ENCODE measurements at places on chromosomes 6 and 20.

DNA sequence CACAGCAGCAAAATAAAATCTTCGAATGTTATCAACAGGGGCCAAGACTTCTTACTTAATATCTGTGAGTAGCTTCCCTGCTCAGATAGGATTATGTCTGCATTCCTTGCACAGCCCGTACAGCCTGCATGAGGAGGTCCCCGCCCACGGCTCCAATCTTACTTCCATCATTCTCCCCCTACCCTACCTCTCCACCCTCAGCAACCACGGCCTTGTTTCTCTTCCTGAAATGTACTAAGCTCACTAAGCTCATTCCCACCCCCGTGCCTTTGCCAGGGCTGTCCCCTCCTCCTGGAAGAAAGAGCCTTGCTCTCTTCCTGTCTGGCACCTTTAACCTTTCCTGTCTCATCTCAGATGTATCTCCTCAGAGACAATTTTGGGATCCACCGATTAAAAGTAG lies 120.4 kb downstream of the BCAS1 start:
- DNase-seq: no peak

- no peak for DNase-seq
These were observed 27.4 kb downstream of the FOXF2 start for GRCh38 chr6:1416820-1417219.

GRCh38 chr6:137167702-137168377 lies 5.6 kb downstream of the IL22RA2 start:
- DNase-seq: peak; percentile 13

GRCh38 chr20:49444553-49444990 lies 37.9 kb downstream of the KCNB1 start:
- no peak for DNase-seq

GRCh38 chr6:169895926-169896761 lies 144.7 kb downstream of the ERMARD start:
- DNase-seq: no peak

- no peak for DNase-seq
These were observed 120.0 kb downstream of the UTRN start for GRCh38 chr6:144405163-144405562.

DNA sequence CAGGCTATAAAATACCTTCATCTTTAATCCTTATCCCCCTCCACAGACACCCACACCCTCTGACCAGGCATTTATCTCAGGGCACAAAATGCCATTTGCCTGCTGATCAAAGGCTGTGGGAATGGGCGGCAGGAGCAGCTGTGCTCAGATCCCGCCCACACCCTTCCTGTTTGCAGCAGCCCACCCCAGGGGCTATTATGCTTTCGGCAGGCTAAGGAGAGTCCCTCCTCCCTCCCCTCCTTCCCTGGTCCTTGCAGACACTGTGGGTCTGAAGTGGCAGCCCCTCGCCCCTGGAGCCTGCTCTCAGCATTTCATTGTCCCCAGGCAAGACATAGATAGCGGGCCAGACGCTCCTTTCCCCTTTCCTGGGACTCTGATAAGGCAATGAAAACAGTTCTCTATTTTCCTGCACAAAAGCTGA lies 220.8 kb upstream of the HEY2 start:
- DNase-seq: no peak

DNA sequence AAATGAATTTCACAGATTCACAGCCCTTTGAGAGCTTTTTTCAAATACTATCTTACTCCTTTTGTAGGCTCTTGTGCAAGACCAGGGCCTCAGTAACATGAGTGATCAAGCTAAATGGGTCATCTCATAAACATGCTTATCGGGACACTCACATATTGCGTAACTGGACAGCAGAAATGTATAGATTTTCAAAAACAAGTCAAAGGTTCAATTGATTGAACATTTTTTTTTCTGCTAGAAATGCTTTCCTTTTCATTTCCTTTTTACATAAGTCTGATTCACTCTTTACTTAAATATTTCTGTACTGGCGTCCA lies 8.7 kb upstream of the SALL4 start:
- DNase-seq: no peak

DNA sequence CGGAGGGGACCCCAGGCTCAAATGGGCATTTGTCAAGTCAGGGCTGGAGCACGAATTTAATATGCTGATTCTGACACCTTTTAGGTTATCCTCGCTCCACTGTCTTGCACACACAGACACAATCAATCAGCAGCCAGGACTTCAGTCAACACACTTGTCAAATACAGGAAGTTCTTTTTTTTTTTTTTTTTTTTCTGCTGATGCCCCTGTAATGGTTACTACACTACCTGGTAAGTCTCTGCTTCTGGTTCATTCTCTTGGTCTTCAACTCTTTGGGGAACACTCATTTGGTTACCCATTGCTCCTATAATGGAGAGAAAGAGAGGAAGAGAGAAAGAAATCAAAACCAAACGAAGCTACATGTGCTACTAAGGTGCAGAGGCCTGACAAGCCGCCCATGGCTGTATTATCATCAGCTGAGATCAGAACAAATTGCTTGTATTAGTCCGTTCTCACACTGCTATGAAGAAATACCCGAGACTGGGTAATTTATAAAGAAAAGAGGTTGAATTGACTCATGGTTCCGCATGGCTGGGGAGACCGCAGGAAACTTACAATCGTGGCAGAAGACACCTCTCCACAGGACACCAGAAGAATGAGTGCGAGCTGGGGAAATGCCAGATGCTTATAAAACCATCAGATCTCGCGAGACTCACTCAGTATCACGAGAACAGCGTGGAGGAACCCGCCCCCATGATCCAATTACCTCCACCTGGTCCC lies 11.8 kb downstream of the BCAS1 start:
- no peak for DNase-seq

DNA sequence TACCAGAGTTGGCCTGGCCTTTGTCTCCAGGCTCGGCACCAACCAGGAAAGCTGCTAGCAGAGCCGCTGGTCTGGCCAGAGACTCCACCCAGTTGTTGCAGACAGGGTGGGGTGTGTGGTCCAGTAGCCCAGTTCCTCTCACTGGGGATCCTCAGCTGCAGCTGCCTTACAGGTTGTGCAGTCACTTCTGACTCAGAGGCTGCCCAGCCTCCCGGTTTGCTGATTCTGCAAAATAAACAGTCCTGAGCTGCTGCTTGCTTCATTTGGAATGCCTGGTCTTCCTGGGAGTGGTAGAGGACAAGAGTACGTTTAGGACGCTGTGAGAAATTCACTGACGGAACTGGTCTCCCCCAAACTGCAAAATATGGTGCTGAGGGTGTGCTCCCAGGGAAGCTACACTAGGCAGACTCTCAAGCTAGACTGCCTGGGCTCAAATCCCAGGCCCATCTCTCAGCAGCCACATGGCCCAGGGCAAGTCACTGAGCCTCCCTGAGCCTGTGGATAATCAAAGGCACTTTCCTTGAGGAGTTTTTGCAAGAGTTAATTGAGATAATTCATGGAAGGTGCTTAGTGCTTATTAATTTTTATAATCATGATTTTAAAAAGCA lies 246.1 kb downstream of the TFAP2C start:
- DNase-seq: no peak

- DNase-seq: no peak
These were observed 38.1 kb upstream of the PROKR2 start for GRCh38 chr20:5354901-5355300.

DNA sequence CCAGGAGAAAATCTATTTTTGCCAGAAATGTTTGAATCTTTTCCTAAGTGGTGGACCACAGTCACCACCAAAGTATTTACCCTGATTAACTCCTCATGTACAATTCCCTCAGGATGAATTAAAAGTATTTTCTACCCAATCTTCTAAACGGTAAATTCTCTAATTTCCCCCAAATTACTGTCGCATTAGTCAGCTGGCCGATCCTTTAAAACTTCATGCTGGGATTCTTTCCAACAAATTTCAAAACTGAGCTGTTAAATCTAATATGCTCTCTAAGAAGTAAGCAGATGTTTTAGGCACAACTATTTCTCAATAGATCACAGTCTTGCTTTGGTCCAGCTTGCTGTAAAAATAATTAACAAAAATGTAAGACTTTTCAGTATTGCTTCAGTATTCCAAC lies 447.2 kb downstream of the FRK start:
- no peak for DNase-seq

DNA sequence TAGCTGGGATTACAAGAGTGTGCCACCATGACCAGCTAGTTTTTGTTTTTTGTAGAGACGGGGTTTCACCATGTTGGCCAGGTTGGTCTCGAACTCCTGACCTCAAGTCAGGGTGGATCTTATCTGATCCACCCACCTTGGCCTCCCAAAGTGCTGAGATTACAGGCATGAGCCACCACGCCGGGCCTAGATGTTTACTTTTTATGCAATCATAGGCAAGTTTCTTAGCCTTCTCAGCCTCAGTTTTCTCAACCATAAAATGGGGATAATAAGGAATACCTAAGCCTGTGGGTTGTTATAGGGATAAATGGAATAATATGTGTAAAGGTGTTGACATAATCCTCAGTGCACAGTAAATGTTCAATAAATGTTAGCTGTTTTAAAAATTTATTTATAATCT lies 9.8 kb downstream of the SPATS1 start:
- DNase-seq: no peak

DNA sequence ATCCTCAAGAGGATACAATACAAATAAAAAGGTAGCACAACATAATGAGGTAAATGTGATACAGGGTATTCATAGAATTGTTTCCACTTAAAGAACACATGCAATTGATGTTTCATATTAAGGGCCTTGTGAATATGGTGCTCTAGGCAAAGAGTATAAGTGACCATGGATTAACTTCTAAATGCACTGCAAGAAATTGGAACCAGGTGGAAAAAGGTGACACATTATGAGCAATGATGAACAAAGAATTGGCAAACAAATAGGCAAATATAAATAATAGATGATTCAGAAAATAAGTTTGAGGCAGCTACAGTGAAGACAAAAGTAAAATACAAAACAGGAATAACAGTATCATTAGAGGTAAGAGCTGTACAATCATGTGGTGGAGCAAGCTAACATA lies 192.0 kb downstream of the GRIK2 start:
- DNase-seq: no peak

- no peak for DNase-seq
These were observed 104.3 kb upstream of the SLC24A3 start for GRCh38 chr20:19108155-19108554.

DNA sequence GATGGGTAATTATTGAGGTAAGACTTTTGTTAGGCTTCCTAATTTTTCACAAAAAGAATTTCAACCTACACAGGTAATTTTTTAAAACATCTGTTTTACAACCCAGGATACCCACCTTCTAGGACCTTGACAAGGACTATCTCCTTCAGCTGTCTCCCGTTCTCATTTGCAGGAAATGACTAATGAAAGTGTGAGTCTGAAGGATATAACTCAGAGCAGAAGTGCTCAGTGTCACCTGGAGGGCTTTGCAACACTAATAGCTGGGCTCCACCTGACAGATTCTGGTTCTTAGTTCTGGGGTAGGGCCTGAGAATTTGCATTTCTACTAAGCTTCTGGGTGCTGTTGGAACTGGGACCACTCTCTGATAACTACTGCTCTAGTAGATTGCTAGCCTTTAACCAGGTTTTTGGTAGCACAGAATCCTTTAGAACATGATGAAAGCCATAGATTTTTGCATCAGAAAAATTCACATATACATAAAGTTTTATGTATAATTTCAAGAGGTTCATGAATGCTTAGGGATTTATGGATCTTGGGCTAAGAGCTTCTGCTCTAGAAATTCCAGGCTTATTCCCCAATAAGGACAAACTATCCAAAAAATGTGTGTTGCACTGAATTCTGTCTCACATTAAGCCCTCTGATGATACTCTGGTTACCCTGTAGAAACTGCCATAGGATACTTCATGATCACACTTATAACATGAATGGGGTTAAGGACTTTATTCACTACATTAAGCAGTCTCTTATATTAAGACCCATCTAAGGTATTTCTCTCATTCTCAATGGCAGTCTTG lies 30.3 kb downstream of the AK9 start:
- no peak for DNase-seq

DNA sequence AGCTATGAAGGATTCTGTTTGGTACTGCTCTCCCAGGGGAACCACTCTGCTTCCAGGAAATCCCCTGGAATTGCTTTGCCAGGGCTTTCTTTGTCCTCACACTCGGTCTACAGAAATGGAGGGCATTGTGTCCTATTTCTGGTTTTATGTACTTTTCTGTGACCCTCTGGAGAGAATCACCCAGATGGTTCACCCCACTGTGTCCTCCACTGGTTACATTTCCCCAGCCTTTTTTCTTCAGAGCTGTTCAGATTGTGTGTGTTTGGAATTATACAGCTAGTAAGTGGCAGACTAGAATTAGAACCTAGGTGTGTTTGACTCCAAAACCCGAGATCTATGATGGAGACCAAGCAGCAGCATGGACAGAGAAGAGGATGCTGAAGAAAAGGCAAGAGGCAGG lies 80.8 kb downstream of the CD164 start:
- no peak for DNase-seq
